ENCODE measurements at places on chromosomes 2 and 18.

- no peak for DNase-seq
These were observed 250.2 kb downstream of the LPIN1 start for GRCh38 chr2:11996618-11997017.

- no peak for DNase-seq
These were observed 493.7 kb upstream of the TNP1 start for GRCh38 chr2:217353591-217353990.

DNA sequence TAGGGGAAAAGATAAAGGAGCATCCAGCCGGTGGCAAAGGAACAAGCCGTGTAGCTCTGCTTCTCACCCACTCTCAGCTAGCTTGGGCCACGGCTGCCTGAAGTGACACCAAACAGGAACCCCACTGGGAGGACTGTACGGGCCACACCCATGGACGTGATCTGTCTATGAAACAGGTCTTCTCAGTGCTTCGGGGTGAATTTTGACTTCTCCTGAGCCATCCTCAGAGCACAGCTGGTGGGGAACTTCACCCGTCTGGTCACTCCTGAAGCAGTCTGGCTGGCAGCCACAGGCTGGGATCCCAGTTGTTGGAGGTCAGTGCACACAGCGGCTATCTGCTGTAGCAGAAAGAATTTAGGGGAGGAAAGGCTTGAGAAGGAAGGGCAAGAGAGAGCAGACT lies 223.8 kb downstream of the FAM210A start:
- DNase-seq: no peak

DNA sequence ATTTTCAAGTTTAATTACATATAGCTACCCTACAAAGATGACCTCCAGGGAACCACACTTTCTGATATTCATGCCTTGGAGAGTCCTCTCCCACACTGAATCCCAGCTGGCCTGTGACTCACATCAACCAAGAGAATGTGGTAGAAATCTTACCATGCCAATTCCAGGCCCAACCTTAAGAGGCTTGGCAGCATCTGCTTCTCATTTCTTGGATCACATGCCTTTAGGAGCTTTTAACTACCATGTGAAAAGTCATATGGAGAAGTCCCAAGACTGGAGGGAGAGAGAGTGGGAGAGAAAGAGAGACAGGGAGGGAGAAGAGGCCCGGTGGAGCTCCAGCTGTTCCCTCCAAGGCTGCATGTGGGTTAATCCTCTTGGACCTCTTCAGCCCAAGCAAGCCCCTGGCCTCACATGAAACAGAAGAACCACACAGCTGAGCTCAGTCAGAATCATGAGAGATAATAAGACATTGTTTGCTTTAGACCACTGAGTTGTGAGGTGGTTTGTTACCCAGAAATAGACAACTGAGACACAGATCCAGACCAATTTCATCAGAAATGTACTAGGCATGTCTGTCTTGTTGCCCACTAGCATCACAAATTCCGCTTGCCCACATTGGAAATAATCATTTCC lies 190.7 kb downstream of the MTCL1 start:
- no peak for DNase-seq

GRCh38 chr2:237235383-237236095 lies 149.8 kb downstream of the COPS8 start:
- no peak for DNase-seq

DNA sequence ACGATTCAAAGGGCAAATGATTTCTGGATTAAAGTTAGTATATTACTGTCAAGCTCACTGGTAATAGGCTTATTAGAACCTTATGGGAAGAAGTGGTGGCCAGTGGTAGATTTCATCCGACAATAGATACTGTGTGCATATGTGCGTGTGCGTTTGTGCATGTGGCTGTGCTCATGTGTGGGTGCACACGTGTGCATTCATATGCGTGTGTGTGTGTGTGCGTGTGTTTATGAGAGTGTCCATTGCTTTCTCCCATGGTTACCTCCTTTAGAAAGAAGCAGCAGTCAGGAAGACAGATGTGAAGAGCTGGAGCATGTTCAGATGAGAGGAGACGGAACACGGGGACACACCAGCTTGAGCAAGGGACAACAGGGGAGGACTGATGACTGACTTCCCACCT lies 8.9 kb upstream of the MROH2A start:
- no peak for DNase-seq

- no peak for DNase-seq
These were observed 859.5 kb upstream of the SOX11 start for GRCh38 chr2:4832642-4833041.

GRCh38 chr2:68739595-68740399 lies 5.2 kb downstream of the ARHGAP25 start:
- DNase-seq: no peak

DNA sequence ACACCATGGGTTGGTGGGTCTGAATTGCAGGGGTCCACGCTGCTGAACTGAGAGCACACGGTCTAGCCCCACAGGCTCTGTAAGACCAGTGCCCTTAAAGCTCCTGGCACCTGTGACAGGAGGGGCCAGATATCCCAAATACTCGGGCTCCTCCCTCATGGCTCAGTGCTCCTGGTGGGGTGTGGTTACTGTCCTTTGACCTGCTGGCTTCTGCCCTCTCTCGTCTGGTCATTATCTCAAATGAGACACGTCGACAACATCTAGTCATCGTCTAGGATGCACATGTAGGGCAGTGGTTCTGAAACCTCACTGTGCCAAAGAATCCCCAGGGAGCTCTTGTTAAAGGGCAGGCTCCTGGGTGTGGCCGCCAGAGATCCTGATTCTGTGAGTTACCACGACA lies 258.4 kb downstream of the LOXHD1 start:
- DNase-seq: no peak

- DNase-seq: no peak
These were observed 134.2 kb upstream of the CHAC2 start for GRCh38 chr2:53633441-53633840.

- peak; percentile 61 for DNase-seq
These were observed 12.7 kb upstream of the DUSP2 start for GRCh38 chr2:96157649-96158553.

GRCh38 chr2:190540048-190540447 lies 5.5 kb upstream of the NEMP2 start:
- no peak for DNase-seq

DNA sequence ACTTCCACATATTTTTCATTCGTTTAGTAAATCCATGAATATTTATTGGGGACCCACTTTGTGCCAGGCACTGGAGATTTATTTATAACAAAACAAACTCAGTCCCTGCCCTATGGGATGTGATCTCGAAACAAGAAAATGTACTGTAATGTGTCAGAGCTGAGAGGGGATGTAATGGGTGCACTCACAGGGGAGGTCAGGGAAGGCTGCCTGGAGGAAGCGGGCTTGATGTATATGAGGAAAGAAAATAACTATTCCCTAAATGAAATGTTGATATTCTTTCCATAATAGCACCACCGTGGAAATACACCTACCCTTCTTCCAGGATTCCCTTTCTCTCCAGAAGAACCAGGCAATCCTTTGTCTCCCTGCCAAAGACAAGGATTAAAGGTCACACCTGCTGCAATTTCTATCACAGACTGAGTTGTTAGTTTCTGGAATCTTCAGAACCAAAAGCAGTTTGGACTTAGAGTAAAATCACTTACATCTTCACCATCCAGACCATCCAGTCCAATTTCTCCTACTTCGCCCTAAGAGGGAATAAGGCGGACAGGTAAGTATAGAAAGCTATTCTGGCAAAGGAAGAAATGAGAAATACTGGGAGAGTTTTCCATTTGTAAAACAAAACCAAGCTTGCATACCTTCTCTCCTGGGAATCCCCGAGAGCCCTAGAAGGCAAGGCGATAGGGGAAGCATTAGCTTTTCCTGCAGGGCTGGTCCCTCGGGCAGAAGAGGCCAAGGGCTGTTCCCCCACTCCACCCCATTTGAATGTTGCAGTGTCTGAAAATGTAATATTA lies 55.0 kb downstream of the COL6A3 start:
- DNase-seq: no peak

DNA sequence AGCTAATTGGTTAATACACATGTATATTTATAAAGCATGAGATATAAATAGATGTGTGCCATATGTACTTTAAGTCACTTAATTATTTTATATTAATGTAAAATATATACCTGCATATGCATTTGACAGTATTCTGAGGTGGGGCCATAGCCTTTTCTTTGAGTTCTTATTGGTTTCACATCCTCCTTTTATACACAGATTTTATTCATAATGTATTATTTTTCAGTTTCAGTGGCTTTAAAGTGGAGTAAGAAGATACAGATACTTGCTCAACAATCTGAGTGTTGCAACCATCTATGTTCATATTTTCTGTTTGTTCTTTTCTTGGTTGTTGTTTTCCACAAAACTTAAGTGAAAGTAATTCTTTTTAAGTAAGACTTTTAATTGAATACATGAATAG lies 436.5 kb downstream of the RND3 start:
- DNase-seq: no peak

DNA sequence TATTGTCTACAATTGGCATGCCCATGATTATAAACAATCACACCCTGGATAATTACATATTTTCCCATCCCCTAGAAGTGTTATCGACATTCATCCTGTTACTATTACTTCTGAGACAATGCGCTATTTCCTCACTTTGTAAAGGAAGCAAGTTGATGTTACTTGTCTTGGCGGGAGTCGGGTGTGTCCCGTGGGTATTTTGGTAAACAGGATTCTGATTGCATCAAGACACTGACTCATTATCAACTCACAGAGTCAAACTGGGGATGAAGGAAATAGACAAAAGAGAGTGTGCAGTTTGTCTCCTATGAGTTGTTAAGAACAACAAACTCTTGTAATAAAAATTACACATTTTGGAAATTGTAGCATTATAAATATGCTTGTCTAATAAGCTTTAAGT lies 142.7 kb downstream of the GALR1 start:
- DNase-seq: no peak

- DNase-seq: no peak
These were observed 43.1 kb downstream of the ACKR3 start for GRCh38 chr2:236612737-236613136.

- no peak for DNase-seq
These were observed 244.9 kb downstream of the SP3 start for GRCh38 chr2:173720306-173720705.

DNA sequence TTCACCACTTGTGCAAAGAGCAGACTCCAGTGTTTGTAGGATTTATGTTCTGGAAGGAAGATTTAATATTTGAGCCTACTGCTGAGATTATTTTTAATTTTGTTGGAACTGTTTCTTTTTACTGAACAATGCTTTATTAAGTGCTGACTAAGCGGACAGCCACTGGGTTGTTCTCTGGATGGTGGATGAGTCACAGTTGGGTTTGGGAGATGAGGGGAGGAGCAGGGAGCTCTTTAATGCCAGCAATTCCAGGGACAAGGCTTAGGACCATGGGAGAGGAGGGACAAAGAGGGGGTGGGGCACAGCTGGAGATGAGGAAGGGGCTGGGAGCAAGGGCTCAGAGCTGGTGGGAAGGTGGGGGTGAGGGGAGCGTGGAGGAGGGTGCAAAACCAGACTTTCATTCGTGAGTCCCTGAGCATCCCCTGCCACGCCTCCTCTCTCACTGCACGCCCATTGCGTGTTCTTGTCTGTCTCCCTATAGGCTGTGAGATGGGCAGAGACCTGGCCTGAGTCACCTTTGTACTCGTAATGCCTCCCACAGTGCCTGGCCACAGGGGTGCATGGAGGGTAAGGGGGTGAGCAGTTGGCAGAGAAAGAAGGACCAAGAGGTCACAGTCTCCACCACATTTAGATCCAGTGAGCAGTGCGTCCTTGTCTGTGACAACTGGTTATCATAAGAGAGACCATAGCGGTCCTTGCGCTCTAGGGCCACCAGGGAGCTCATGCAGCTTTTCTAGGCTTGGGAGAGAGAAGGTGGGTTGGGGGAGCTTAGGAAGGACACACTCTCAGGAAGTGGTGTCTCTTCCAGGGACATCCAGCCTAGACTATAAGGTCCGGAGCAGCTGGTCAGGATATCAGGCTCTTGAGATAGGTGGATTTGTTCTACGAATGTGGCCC lies 18.4 kb downstream of the SLC4A3 start:
- DNase-seq: no peak

DNA sequence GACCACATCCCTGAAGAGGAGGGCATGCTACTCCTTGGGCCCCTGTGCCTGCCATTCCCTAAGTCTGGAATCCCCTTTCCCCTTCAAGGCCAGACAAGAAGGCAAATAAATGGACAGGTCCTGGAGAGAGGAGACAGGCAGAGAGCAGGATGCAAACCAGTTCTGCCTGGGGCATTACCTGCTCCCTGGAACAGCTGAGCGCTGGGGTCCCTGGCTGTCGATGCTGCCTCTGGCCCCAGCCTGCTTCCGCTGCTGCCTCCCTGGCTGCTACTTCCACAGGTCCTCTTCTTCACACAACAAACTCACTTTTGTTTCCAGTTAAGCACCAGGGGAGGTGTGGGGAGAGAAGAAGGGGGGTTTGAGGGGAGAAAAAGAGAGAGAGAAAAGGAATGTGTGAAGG lies 53.1 kb downstream of the SLC4A5 start:
- no peak for DNase-seq

- DNase-seq: no peak
These were observed 1474.0 kb upstream of the TMEFF2 start for GRCh38 chr2:193668557-193669323.

GRCh38 chr2:30694286-30695055 lies 112.8 kb downstream of the CAPN13 start:
- DNase-seq: no peak

DNA sequence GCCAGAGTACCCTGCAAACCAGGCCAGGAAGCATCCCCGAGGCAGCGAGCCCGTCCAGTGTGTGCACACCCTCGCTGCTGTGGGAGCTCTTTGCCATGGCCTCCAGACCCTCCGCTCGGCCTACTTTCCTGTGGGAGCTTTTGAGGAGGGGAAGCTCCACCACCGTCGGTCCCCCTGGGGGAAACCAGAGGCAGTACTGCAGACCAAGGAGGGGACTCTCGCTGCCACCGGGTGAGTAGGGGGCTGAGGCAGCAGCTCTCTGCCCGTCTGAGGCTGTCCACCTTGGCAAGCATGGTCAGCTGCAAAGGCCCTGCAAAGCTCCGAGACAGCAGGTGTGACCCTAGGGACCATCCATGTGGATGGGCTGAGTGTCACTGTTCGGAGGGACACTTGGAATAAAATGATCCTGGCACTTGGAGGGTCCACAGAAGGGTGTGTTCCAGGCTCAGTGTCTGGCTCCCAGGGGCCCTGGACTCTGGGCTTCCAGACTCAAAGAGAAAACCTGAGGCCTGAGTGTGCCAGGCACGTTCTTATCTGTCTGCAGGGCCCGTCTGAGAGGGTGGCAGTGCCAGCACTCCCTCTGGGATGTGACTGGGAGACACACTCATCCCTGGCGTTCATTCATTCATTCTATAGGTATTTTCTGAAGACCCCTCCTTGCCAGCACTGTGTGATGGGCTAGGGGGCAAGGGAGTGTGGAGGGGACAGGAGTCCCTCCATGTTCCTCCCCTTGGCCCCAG lies 282.8 kb upstream of the HS6ST1 start:
- no peak for DNase-seq

DNA sequence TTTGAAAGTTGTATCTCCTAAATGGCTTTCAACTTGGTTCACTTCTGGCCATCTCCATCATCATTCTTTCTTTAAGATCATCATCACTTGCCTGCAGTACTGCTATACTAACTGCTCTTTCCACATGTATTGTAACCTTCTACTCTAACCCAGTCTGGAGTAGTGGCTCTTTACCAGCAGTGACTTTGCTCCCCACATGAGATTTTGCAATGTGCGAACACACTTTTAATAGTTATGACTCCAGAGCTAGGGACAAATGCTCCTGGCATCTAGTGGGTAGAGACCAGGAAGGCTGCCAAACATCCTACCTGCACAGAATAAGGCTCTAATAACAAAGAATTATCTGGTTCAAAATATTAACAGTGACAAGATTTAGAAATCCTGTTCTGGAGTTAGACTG lies 243.8 kb downstream of the XIRP2 start:
- DNase-seq: no peak
